ENCODE measurements at places on chromosomes 1 and 21.
A peak's percentile ranks its signal among the peaks of the same experiment; 100 is the strongest.

DNA sequence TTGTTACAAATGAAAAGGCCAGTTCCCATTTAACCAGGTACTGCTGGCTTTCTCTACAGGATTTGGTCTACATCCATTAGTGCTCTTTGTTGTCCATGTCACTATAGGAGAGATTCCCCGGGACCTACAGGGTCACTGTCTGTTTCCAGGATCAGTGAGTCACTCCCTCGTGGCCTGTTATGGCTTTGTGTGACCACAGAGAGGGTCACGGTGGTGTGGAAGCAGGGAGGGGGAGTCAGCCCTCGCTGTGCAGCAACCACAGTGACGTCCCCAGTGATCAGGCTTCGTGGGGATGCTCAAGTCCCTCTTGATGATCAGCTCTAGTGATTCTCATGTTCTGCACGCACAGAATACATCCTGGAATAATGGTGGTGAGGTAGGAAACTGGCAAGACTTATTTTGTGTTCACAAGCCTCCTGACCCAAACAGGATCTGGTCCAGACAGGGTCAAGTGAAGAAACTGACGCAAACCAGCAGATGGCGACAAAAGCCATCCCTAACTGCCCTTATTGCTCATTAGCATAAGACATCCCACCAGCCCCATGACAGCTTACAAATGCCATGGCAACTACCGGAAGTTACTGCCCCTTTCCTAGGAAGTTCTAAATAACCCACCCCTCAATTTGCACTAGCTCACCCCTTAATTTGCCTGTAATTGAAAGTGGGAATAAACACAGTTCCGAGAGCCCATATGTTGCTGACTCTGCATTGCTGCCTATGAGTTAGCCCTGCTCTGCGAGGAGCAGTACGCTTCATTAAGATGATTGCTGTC lies 98.5 kb downstream of the DISC1 start:
- DNase-seq: peak; percentile 71

GRCh38 chr21:35198982-35199732 lies 150.1 kb upstream of the RUNX1 start:
- DNase-seq: no peak

GRCh38 chr1:206926286-206926685 lies 4.5 kb upstream of the FCMR start:
- no peak for DNase-seq

DNA sequence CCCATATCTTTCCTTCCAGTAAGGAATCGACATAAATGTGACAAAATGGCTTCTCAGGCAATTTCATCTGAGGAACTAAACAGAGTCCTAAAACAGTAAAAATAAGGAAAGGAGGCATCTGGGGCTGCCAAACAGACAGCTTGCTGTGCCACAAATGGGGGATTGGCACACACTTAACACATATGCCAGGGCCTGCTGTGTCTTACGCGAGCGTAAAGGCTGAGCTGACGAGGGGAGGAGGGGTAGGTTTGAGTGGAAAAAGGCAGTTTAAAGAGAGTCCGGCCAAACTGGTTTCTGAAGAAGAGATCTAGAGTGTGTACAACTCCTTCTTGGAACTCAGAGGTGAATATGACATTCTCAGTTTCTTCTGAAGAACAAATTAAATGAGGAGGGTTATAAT lies 244.1 kb upstream of the MAP1LC3C start:
- no peak for DNase-seq

- peak; percentile 49 for DNase-seq
Observed at GRCh38 chr21:14241297-14241696, 25.3 kb downstream of the RBM11 start.

- DNase-seq: no peak
Observed at GRCh38 chr21:23478381-23478780, 2128.9 kb downstream of the MRPL39 start.

- DNase-seq: no peak
Observed at GRCh38 chr1:200776949-200777348, 38.3 kb downstream of the CAMSAP2 start.

- no peak for DNase-seq
Observed at GRCh38 chr1:151774256-151774922, 11.1 kb upstream of the MRPL9 start.
